ENCODE measurements at places on chromosomes 5 and 9.

DNA sequence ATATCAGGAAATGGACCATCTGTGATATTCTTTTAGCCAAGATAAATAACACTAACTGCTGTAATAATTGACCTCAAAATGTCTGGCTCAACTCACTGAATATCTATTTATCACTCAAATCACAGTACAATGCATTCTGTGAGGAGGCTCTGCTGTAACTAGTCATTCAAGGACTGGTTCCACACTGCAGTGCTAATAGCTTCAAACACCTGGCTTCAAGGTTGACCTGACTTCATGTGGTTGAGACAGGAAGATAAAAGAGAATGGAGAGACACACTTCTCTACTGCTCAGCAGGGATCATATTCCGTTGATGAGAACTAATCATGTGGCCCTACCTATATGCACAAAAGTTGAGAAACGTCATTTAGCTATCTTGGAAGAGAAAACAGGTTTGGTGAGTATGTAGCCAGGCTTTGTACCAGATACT is 3.4 kb upstream of the RHOBTB3 start:
- DNase-seq, result no peak

GRCh38 chr9:71544464-71544863 is 223.8 kb downstream of the CEMIP2 start:
- no peak for DNase-seq

DNA sequence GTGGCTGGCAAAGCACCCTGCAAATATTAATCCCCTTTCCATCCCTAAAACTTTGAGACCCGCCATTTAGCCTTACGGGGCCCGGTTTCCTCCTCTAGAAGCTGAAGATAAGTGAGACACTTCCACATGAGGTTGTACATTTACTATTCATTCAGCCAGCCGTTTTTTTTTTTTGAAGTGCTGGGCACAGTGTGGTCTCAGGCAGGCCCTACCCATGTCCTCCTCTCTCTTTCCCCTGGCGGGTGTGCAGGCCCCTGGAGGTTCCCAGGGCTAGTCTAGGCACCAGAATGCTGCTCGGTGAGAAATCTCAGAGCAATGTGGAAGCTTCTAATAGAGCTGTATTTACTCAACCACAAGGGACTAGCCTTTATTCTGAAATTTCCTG is 107.4 kb upstream of the LARP1 start:
- DNase-seq, result no peak

- DNase-seq, result no peak
These were observed 7.1 kb upstream of the RNF145 start for GRCh38 chr5:159216454-159216853.

GRCh38 chr5:96566833-96567587 is 95.2 kb upstream of the CAST start:
- no peak for DNase-seq

DNA sequence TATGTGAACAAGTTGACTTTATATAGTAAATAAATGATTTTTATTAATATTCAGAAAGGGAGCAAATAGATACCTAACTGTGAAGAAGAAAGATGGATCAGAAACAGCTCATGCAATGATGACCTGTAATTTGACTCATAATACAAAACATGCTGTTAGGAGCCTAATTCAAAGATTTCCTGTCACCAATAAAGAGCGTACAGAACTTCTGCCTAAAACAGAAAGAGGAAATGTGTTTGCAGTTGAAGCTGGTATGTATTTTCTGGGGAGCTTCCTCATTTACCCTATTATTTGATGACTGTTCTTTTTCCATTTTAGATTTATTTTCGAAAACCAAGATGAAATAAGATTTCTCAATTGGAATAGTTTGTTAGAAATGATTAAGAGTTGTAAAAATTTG is 11.4 kb downstream of the YTHDC2 start:
- DNase-seq, result no peak

GRCh38 chr5:161064297-161064696 is 212.3 kb upstream of the ATP10B start:
- DNase-seq, result no peak

DNA sequence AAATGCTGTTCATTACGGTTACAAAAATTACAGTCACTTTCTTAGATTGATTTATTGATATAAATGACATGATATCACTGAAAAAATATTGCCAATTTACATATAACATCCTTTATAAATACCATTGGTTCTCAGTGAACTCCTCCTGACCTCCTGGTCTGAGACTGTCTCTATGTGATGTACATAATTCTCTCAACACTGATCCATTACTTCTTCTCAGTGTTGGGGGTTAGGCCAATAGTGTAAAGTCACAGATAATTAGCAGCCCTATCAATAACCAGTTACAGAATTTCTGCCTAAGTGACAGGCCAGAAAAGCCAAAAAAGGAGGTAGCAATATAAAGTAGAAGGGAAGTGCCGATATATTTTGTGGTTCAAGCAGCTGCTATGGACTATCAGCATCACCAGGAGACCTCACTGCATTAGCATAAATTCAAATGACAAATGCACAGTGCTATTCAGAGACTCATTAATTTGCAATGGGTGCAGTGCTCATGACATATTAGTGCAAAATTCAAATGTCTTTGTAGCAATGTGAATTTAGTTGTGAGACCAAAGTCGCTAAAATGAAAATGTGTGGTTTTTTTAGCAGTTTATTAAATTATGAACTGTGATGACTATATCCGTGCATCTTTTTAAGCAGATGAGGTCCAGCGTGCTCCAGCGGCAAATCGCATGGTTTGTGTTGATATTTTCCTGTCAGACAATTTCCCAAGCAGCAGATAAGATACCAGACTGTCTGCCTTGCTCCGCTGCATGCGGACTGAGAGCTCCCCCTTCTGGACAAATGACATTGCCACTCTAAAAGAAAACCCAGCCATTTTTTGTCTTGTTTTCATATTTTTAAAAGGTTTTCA is 144.6 kb downstream of the CETN3 start:
- peak; percentile 49 for DNase-seq

All from neuronal stem cell (in vitro differentiated cells).